HCT116 (cell line): ENCODE measurements at places on chromosomes 7 and 10.

DNA sequence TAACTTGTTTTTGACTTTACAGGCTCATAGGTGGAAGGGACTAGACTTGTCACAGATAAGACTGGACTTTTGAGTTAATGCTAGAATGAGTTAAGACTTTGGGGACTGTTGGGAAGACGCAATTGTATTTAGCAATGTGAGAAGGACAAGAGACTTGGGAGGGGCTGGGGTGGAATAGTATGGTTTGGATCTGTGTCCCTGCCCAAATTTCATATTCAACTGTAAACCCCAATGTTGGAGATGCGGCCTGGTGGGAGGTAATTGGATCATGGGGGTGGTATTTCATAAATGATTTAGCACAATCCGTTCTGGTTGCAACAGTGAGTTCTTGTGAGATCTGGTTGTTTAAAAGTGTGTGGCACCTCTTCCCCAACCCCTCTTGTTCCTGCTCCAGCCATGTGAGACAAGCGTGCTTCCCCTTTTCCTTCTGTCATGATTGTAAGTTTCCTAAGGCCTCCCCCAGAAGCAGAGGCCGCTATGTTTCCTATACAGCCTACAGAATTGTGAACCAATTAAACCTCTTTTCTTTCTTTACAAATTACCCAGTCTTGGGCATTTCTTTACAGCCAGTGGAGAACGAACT is 22.6 kb downstream of the RNF216 start:
- DNase-seq = no peak

DNA sequence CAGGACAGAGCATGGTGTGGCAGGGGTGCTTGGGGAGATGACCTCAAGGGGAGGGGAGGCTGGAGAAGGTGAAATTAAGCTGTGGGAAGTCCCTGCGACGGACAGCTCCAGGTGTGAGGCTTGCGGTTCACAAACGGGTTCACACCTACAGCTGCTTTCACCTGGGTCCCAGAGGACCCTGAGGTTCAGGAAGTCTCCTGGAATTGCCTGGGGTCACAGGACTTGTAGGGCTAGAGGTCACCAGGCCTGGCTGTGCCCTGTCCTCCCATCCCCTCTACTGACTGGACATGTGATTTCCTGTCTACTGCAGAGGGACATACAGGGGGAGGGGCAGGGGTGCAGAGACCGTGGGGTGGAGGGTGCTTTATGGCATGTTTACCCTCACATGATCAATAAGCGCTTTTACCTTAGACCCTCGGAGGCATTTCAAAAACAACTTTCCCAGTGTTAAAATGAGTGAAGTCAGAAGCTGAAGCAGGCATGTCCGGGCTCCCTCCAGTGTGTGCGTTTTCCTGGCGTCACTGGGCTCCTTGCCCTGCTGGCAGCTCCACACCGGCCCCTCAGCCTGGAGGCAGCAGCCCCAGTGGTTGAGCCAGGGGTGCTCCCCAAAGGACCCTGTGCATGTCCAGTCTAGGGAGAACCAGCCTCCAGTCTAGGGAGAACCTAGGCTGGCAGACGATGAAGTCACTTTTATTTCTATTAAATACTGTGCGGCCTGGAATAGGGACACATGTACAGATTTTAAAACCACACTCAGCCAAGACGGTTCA is 66.6 kb upstream of the IGFBP3 start:
- DNase-seq = no peak

GRCh38 chr10:44982114-44982460 is 3.5 kb upstream of the DEPP1 start:
- no peak for DNase-seq

- no peak for DNase-seq
Measured at GRCh38 chr7:132782777-132783640, 206.7 kb upstream of the PLXNA4 start.

DNA sequence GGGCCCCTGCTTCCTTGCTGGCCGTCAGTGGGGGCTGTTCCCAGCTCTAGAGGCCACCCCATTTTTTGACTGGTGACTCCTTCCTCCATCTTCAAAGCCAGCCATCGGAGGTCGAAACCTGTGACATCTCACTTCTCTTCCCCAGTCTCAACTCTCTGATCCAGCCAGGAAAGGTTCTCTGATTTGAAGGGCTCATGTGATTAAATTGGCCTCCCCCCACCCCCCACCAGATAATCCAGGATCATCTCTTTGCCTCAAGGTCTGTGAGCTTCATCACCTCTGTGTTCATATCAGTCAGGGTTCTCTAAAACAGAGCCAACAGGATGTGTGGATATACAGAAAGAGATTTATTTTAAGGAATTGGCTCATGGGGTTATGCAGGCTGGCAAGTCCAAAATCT is 5.6 kb upstream of the RAMP3 start:
- no peak for DNase-seq

DNA sequence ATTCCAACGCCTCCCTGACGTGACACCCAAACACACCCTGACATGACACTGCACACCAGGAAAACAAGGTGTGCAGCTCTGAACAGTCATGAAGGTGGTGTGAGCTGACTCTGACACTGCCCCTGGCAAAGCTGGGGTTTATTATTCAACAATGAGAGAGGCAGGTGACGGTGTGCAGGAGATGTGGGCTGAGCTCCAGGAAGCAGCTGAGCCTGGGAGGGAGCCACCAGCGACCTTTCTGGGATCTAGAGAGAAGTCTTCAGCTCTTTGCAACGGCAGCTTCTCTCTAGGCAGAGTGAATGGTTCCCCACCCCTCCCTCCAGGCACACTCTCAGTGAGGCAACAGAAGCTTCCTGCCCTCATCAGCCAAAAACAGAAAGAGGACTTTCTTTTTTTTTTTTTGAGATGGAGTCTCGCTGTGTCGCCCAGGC is 65.6 kb downstream of the SH3PXD2A start:
- no peak for DNase-seq

DNA sequence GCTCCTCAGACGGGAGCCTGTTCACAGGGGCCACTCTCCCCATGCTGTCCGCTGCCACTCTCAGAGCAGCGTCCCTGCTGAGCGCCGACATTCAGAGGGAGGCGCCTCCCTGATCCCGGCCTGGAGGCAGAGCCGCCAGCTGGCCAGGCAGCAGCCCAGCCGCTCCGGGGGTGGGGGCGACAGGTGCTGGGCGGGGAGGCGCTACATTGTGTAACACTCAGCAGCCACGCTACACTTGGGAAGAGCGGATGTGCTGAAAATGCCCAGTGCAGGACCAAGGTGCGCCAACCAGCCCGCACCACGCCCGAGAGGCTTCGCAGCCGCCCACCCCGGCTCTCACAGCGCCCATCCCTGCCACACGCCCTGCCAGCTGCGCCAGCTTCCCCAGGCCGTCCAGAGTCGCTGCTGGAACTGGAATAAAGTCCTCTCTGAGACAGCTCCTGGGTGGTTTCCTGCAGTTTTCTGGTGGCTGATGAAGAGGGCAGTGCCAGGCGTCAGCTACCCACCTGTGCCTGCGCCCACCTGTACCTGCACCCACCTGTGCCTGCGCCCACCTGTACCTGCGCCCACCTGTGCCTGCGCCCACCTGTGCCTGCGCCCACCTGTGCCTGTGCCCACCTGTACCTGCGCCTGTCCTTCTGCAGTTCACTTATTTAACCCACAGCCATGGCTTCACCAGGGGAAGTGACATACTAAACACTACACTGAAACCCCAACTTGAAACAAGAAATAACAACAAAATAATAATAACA is 25.7 kb downstream of the STK32C start:
- no peak for DNase-seq

DNA sequence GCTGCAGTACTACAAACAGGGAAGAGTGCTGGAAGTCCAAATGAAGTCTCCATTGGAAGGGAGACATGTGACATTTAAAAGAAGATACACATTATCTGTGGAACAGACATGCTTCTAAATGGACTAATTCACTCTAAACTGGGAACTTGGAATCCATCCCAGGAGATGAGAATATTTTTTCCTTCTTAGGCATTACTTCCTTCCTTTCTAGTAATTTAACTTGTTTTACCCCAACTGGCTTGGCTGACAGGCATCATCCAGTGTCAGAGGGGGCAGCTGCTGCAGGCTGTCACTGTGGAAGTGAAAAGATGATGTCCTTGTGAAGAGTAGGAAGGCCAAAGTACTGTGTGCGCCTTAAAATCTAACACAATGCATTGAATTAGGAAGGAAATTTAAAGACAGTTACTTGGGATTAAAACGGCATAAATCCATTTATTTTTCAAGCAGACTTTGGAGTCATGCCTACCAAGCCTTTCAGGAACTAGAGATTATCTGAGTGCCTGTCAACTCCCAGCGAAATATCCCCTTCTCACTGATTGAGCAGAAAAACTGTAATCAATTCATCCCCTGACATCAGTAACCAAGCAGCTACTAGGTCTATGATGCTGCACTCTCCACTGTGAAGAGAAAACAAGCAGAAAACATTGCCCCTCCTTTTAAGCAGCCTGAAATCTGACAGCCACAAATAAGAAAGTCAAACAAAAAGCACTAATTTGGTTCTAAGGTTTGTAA is 161.2 kb downstream of the DGKI start:
- DNase-seq = no peak

DNA sequence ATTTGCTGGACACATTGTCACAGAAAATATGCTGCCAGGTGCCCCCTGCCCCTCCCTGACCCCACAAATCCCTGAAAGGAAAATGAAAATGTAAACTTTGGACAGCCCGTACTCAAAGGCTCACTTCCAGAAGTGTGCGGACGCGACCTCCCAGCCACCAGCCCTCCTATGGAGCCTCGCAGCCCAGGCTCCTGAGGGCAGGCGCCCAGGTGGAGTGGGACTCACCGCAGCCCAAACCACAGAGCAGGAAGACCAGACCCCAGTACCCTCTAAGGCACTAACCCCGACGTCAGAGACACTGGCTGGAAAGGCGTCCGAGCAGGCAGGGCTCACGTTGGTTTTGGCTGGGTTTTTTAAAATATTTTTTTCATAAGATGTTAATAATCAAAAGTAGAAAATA is 57.3 kb downstream of the CSGALNACT2 start:
- no peak for DNase-seq

GRCh38 chr7:148905093-148905666 is 21.1 kb upstream of the EZH2 start:
- no peak for DNase-seq

- no peak for DNase-seq
Measured at GRCh38 chr10:71472912-71473311, 76.2 kb downstream of the CDH23 start.

DNA sequence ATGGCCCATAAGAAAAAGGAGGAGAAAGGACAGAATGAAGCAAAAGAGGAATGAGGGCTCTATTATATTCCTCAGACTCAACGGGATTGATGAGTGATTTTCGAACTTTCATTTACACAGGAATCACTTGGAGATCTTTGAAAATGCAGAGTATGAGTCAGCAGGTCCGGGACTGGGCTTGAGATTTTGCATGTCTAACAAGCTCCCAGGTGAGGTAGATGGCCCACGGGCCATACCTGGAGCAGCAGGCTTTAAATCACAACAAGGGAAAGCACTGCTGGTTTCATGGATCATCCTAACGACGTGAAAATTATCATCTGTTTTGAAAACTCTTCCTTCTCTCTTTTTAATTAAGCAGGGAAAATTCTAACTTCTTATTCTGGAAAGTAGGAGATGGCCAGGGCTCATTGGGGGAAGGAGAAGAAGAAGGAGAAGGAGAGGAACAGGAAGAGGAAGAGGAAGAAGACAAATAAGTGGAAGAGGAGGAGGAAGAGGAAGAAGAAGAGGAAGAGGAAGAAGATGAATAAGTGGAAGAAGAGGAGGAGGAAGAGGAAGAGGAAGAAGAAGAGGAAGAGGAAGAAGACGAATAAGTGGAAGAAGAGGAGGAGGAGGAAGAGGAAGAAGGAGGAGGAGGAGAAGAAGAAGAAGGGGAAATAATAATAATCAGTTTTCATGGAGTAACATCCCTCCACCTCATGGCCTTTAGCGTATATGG is 3.8 kb upstream of the SDK1 start:
- no peak for DNase-seq

DNA sequence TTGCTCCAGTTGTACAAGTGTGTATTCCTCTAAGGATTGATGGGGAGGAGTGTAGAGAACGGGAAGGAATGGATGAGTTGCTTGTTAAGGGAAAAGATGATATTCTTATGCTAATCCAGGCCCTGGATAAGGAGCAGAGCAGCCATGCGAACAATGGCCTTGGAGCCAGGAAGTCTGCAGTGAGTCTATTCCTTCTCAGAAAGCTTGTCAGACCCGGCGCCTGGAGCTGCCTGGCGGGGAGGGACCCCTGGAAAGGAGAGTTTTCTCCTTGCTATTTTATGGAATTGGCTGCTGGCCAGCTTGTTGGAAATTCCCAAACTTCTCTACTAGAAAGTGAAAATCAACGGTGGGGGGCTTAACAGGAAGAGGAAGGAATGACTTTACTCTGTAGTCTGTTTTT is 89.1 kb downstream of the MMRN2 start:
- no peak for DNase-seq

DNA sequence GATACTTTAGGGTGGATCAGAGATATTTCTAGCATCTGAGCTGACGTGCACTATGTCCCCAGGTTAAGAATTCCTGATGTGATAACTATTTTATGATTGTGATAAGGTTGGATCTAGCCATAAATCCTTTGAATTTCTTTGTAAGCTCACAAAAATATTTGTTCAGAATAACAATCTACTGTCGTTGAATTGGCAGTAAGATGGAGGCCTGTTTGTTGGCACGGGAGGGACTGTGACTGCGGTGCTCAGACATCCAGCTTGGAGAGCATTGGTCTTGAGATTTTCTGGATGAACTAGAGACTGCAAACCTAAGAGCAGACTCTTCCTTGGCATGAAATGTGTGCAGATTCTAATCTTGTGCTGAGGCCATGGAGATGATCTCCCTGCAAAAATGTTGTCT is 131.1 kb downstream of the LRRC4 start:
- no peak for DNase-seq

GRCh38 chr7:68258609-68259008 is 1262.0 kb downstream of the TYW1 start:
- no peak for DNase-seq

DNA sequence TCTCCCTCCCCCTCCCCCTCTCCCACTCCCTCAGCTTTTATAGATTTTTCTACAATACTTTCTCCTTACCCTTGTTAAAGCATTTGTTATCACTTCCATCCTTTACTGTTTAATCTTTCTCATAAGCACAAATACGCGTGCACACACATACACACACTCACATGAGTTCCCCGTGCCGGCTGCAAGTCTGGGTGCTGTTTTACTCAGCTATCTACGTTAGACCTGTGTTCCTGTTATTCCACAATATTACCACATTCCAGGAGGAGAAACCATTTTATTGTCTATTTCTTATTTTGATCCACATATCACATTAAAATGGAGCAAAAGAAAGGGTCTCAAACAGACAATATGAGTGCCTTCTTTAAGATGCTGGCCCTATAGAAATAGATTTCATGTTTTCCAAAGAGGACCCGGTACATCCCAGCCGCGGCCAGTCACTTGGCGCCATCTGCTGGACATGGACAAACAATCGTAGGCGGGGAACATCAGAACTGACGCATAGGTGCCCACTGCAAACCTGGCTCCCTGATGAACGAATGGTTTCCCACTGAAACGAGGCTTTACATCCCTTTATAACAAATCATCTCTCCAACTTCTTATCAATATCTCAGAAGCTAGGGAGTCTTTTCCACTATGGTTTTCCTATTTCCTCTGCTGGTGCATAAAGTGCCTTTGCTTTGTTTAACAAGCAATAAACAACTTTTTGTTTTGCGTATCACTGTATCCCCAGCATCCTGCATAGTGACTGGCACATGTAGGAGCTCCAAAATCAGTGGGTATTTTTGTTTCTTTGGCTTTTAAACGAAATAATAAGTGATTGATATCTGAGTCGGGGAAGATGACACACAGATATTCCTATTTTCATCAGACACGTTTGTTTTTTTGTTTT is 25.2 kb upstream of the OPTN start:
- DNase-seq = peak; percentile 53

- DNase-seq = no peak
Measured at GRCh38 chr7:106392144-106392543, 107.4 kb upstream of the NAMPT start.
